GM19239 (cell line): ENCODE measurements at places on chromosomes 1 and 21.
A peak's percentile ranks its signal among the peaks of the same experiment; 100 is the strongest.

GRCh38 chr1:163535807-163536206 is 214.1 kb downstream of the NUF2 start:
- DNase-seq = no peak

GRCh38 chr1:21289700-21290545 is at the start of gene ECE1:
TSS of gene ECE1 (minus strand) at chr1:21290463. CDS start at chr1:21290414, 49 bp downstream.
- DNase-seq = no peak

DNA sequence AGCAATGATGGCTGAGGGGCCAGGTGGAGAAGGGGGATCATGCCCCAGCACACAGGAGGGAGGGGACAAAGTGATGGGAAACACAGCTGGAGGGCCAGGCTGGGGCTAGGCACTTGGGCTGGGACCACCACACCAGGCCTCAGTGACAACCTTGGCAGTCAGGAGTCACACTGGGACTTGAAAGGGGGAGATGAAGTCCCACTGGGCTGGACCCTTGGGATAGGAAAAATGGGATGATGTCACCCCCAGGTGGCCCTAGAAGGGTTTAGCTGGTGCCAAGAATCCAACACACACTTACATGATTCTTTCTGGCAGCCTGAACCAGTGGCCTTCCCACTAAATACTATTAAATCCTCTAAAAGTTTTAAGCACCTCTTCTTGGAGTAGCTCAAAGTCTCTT is 17.1 kb downstream of the ZBTB17 start:
- no peak for DNase-seq

DNA sequence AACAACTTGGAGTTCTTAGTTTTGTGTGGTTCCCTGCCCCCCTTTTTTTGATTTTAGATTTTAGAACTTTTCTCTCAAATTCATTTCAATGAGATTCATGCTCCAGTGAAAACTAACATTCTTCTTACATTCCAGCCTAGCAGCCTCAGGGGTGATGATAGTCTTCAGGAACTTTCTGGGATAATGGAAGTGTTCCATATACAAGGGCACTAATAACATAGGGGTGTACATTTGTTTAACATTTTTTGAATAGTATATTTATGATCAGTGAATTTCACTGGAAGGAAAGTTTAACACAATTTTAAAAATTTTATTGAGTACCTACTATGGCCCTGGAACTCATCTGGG is 61.4 kb upstream of the ZNF648 start:
- no peak for DNase-seq

GRCh38 chr1:76035053-76035452 is 39.5 kb upstream of the ST6GALNAC3 start:
- DNase-seq = no peak

DNA sequence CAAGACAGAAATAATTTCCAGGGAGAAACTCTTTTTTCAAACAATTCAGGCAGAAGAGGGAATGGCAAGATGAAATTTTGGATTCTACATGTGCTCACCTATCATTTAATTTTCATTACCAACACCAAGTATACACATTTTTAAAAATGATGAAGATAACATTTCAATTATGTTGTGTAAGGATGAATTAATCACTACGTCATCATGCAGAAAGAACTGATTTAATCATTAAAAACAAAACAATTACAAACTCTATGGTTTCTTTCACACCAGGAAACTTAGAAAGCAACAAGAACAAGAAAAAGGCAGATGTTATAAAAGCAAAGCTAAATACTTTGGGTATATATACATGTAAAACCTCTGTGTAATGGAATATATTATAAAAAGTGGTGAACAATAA is 668.5 kb downstream of the NCAM2 start:
- no peak for DNase-seq

GRCh38 chr1:27402349-27402754 is 9.9 kb downstream of the GPR3 start:
- DNase-seq = no peak

- DNase-seq = no peak
Observed at GRCh38 chr1:6239213-6239752, 3.5 kb upstream of the ICMT start.

GRCh38 chr1:54989968-54990810 is 8.5 kb upstream of the BSND start:
- no peak for DNase-seq

DNA sequence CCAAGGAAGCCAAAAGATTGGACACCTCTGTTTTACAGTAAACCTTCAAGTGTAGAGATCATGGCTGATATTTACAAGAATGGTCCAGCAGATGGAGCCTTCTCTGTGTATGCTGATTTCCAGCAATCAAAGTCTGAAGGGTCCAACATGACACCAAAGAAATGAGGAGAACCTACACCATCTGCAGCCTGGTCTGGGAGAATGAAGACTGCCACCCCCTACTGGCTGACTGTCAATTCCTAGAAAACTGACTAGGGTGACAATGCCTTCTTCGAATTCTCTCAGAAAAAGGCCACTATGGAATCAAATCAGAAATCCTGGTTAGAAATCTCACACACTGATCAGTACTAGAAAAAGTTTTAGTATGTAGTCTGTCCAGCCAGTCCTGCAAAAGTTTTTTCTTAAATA is 83.3 kb downstream of the CDC42BPA start:
- peak; percentile 4 for DNase-seq

DNA sequence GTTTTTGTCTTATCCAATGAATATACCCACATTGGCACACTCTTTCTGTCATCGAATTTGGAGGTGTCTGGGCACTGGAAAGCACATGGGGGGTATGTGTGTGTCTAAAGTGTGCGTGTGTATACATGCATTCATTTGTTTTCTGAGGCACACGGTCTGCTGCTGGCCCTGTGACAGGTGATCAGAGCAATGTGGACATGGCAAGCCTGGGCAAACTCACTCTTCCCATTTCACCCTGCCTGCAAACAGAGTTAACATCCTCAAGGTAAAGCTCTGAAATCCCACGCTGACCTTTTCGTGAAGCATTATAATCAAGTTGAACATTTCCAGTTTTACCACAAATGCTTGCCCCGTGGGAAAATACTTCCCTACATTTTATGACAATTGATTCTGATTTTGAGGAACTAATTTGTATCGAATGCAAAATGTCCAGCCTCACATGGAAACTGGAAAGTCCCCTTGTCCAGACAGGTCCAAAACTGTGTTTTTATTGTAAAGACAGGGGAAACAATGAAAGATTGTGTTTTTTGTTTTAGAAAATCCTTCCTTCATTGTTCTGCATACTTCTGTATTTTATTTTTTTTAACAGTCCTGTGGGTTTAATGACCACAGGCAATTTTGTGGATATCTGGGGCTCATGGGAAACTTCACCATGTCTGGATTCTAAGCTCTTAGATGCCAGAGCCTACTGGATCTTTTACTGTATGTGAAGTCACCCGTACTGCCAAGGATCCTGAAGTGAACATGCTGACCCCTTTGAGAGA is 160.9 kb downstream of the PBX1 start:
- no peak for DNase-seq

DNA sequence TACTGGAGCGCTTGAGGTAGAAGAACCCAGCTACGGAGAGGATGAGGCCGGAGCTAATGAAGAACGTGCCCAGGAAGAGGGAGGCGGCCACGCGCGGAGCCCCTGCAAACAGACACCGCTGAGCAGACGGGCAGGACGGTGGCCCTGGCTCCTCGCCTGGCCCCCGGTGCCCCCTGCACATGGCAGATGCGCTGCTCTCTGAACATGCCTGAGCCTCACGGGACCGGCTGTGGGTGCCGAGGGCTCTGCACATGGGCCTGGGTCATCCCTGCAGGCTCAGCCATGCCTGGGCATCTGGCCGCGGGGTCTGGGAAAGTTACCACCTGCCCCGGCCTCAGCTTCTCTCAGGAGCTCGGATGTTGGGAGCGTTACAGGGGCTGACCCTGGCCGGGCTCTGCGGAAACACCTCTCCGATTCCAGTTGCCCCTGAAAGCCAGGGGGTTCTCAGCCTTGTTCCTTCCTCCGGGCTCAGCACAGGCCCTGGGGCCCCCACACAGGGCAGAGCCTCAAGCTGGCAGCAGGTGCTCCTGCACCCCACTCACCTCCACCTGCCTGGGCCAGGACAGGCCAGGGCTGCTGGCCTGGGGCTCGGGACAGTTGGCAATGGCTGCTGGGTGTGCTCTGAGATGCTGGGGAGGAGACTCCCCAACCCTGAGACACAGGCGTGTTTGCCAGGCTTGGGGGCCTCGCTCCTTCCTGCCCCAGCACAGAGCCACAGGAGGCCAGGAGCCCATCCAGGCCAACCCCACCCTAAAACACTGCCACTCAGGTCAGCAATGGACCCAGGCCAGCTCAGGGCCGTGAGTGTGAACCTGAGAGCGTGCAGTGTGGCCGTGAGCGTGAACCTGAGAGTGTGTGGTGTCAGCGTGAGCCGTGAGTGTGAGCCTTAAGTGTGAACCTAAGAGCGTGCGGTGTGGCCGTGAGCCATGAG is 12.1 kb upstream of the RNF223 start:
- no peak for DNase-seq

DNA sequence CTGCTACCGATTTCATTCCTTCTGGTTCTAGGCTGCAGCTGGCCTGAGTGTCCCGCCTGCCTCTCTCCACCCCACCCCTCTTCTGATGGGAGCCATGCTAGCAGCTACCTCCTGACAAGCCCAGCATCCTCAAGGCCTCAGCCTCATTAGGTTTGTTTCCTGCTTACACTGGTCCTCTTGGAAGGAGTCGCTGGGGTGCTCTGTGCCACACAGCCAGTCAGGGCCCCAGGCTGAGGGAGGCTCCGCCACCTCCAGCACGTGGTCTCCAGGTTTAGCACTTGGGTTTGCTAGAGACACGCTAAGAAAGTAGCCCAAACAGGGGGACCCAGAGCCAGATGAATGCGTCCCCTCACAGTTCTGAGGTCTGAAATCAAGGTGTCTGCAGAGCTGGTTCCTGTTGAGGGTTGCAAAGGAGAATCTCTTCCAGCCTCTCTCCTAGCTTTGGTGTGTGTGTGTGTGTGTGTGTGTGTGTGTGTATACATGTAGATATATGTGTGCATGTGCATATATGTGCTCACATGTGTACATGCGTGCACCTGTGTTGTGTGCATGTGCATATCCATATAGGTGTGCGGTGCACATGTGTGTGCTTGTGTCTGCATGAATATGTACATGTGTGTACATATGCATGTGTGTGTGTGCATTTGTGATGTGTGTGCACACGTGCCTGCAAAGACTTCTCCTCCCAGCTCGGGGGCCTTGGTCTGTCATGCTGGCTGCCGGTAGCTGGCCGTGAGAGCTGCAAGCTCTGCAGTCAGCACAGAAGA is 301.1 kb upstream of the AJAP1 start:
- no peak for DNase-seq

- DNase-seq = no peak
Observed at GRCh38 chr1:51664421-51665240, 47.7 kb downstream of the OSBPL9 start.

DNA sequence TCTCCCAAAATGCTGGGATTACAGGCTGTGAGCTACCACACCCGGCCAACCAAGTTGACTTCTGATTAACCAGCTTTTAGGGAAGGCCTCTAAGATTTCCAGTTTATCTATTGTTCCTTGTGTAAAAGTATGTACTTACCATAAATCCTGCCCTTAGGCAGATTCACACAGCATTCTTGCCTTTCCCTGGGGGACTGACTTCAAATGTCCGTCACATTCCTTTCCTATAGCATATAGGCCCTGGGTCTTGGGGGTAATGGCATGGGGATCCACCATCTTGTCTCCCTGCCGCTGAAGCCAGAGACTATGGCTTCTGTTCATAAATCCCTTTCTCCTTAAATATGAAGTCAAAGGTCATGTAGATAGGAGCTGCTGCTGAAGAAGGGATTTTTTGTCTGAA is 872 bp upstream of the PINK1 start:
- no peak for DNase-seq

GRCh38 chr1:245814651-245815050 is 659.9 kb downstream of the KIF26B start:
- DNase-seq = no peak

GRCh38 chr1:81548918-81549587 is 251.7 kb upstream of the ADGRL2 start:
- no peak for DNase-seq

DNA sequence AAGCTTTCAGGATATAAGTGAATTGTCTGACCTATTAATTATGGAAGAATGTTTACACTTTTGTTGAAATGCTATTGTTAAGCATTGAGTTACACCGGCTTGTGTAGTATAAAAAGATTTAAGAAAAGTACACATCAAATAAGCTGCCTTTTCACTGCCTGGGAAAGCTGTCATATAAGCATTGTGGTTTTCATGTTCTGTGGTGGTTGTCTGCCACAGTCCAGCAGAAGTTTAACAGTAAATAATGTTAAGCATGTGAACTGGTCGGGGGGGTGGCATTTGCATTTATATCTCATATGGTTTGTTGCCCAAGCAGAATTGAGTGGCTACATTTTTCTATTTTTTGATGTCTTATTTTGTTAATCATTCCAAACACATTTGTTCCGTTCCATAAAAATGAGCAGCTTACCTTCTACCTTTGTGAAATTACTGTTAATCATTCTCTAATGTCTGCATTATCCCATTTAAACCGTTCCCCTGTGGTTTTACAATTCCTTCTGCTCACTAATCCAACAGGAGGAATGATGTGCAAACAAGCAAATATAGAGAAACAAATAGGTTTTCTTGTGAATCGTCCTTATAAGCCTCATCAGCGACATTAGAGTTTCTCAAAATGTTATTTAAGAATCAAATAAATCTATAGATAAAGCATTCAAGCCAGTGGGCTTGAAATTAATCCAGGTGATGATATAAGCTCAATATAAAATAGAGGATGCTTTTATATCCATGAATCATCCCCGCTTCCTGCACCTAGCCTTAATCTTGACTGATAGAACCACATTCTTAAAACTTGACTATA is 160.8 kb upstream of the SAMSN1 start:
- no peak for DNase-seq

- DNase-seq = no peak
Observed at GRCh38 chr1:172112576-172112975, 271.3 kb downstream of the DNM3 start.

DNA sequence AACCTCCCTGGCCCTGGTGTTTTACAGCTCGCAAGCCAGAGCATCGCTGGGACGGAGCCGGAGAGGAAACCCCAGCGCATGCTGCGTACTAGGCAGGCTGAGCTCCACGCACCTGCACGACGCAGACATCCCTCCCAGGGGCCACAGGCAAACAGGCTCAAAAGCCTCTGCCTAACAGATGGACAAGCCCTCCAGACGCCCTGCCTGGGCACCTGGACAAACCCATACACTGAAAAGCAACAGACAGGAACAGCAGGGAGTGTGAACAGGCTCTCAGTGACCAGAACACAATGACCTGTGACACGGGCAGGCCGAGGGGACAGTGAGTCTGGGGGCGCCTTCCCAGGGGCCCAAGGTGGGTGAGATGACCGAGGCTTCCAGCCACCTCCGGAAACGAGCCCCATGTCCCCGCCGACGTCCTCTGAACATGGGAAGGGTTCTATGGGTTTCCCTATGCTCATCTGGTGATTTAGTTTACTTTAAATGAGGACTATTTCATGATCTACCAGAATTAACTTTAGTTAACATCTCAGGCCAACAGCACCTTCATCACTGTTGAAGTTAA is 40.3 kb downstream of the NPHP4 start:
- no peak for DNase-seq

GRCh38 chr1:196259316-196259715 is 348.9 kb downstream of the KCNT2 start:
- DNase-seq = no peak

DNA sequence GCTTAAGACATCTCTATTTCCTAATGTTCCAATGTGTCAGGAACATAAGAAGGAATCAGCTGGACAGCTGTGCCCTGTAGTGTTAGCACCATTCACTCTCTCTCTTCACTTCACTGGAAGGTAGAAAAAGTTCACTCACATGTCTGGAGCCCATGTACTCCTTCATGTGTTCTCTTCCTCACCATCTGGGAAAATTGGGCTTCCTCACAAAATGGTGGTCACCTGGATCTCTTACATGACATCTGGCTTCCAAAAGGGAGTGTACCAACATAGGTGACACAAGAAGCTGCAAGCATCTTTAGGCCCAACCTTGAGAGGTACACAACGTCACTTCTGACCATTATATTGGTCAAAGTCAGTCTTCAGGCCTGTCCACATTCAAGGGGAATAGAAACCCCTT is 882.6 kb downstream of the LTN1 start:
- DNase-seq = no peak
